ENCODE measurements at places on chromosomes 7 and 10.
A peak's percentile ranks its signal among the peaks of the same experiment; 100 is the strongest.

GRCh38 chr10:104904753-104905323 lies 263.7 kb downstream of the SORCS3 start:
- DNase-seq: no peak

DNA sequence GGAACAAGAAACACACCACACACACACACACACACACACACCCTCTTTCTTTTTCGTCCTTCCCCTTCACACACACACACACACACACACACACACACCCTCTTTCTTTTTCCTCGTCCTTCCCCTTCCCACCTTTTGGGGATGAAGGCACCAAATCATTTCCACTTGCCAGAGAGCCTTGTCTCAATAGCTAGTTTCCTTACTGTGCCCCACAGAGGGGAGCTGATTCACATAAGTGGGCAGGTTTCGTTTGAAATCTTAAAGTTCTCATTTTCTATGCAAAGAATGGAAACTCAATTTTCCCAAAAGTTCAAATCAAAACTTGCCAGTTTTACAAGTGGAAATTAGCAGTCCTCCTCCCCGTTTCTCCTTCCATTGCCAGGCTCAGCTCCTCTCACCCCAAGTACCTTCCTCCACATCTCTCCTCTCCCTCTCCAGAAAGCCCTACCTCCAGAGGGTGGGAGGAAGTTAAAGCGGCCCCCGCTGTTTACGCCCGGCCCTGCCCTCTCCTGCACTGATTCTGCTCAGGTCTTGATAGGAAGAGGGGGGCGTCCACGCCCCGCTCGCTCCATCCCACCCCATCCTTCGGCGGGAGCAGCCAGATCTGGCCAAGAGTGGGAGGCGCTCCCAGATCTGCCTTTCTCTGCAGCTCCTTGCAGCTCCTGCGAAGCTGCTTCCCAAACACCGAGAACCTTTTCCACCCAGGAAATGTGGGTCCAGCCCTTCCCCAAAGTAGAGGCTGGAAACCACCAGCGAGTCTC lies 1.3 kb downstream of the CTTNBP2 start:
- DNase-seq: no peak

DNA sequence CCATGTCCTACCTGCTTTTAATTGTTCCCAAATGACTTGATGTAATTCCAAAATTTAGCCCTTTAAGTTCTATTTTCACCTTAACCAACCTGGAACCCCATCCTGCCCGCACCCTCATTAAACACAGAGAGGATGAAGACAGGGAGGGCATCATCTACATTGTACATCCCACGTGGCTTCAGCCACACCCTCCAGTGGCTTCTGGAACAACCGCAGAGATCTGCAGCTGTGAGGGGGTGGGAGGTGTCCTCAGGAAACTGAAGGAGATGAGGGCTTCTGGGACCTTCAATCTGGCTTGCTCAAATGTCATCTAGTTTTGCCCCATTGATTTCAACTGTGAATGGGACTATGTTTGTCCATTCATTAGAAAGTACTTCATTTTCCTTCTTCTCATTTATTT lies 39.0 kb downstream of the AKR1B1 start:
- no peak for DNase-seq

DNA sequence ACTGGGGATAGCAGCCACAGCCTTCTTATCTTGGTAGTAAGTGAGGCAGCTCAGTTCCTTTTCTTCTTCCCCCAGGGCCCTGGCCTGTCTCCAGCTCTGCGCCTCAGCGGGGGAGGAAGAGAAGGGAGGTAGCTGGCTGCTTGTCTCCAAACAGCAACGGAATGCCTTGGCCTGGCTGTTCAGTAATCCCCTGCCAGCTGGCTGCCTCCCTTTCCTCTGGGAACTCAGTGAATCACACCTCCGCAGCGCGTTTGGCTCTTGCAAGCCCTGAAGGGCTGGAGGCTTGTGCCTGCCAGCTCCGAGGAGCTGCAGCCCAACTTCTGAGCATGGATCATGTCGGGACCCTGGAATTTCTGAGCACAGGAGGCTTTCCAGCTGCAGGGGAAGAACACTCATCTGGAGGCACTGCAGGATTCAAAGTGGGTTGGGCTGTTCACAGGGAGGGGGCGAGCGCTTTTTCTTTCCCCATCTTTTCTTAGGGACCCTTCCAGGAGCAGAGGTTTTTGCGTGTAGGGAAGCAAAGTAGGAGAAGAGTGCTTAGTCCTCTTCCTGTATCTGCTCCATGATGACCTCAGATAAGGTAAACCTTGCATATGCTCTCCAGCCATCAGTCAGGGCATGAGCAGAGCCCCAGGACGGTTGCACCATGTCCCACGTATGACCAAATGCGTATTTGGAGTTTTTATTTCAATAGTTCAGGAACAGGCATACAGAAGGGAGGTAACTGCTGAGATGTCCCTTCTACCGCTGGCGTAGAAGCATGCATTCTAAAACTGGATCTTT lies 253.2 kb upstream of the INHBA start:
- DNase-seq: peak; percentile 100

- peak; percentile 10 for DNase-seq
These were observed 166.3 kb downstream of the ARHGAP12 start for GRCh38 chr10:31762316-31762715.

GRCh38 chr10:87750001-87750671 lies 67.9 kb downstream of the ATAD1 start:
- DNase-seq: peak; percentile 84

- no peak for DNase-seq
These were observed 573.4 kb downstream of the ETV1 start for GRCh38 chr7:13416071-13416470.

- no peak for DNase-seq
These were observed 806.6 kb downstream of the NXPH1 start for GRCh38 chr7:9240001-9240400.

DNA sequence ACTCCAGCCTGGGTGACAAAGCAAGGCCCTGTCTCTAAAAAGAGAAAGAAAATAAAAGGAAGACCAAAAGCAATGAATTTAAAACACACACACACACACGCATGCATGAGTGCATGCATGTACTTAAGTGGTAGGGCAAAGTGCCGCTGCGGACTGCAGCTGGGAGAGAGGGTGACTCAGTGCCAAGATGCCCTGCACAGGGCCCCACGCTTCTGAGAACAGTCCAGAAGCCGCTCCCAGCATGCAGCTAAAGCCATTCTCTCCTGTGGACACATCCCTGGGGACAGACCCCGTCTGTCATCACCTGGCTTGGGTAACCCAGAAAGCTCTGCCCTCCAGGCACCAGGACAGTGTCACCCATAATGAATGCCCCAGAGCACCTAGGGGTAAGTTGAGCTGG lies 61.0 kb upstream of the MYL10 start:
- DNase-seq: no peak

GRCh38 chr10:667096-667495 lies 22.4 kb downstream of the DIP2C start:
- DNase-seq: no peak
